ENCODE measurements at places on chromosomes 3 and 15. TPM values are rescaled to one million over a fixed set of nuclear protein-coding genes. Genes with fewer than 3 reads are reported as not detected.

DNA sequence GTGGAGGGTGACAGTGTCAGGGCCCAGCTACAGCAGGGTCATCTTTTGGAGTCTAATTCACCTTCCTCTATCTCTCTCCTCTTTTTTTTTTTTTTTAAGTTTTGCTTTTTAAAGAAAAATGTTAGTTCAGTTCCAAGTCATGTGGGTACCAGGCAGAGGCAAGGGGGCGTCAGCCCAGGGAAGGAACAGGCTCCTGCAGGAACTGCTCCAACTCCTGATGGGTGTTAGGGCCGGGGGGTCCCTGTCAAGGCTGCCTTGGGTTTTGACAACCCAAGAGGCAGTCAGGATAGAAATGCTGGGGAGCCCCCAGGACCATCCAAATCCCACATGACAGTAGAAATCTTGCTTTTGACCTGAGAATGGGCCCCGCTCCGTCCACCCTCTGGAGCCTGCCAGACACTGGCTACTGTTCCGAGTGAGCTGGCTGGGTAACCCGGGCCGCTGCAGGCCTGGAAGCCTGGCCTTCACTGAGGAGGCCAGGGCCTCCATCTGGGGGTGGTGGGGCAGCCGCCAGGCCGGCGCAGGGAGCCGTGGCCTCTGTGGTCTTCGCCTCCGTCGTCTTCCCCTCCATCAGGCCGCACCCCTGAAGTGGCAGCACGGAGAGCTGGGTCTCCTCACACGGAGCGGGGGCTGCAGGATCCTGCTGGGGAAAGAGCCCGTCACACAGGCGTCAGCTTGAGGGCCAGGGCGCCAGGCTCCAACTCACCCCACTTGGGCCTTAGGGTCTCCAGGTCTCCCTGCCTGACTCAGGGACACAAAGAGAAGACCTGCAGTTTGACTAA is 24.2 kb downstream of the RNU5B-1 start:
- DNase-seq, result no peak

- DNase-seq, result no peak
These were observed 17.1 kb downstream of the HEXA start for GRCh38 chr15:72358650-72359171.

GPR149 gene
- total RNA-seq, result not detected

DNA sequence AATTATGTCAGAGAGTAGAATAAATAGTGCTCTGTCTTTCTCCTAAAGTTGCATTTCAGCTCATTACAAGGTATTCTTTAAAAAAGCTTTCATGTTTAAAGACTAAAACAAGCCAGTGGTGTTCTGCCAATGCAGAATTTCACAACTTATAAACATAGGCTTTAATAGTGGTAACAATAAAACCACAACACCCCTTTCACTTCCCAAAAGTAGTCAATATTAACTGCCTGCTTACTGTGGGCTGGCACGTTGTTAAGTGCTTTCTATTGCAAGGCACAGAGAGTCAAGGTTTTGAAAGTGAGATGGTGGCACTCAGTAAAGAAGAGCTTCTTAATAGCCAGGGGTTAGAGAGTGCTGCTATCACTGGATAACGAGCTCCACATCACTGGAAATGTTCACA is 8.4 kb upstream of the RTP1 start:
- DNase-seq, result no peak

GRCh38 chr3:11085093-11085840 is 69.0 kb upstream of the HRH1 start:
- DNase-seq, result no peak

All from urinary bladder (tissue), 4 donors.